ENCODE measurements at places on chromosomes 16 and 17.

- no peak for DNase-seq
These were observed 2.9 kb downstream of the ABI3 start for GRCh38 chr17:49213399-49213798.

GRCh38 chr17:78977681-78977943 lies 2.1 kb downstream of the LGALS3BP start:
- DNase-seq = no peak

GRCh38 chr17:28151001-28151400 lies 108.5 kb downstream of the NLK start:
- DNase-seq = no peak

DNA sequence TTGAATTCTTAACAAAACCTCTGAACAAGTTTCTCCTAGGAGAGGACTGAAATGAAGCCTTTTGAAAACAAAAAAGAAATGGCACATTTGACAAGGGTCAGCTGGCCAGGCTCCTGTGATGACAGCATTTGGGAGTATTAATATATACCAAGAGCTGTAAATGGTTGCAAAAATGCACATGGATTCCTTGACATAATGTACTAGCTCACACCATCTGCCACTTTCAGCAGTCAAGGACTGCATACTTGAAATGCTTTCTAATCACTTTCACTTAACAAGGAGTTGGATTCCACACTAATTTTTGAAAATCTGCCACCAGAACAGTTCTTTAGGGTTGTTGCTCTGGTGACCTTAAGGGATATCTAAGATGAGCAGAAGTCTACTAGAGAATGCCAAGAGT lies 236.7 kb upstream of the TOX3 start:
- DNase-seq = no peak

DNA sequence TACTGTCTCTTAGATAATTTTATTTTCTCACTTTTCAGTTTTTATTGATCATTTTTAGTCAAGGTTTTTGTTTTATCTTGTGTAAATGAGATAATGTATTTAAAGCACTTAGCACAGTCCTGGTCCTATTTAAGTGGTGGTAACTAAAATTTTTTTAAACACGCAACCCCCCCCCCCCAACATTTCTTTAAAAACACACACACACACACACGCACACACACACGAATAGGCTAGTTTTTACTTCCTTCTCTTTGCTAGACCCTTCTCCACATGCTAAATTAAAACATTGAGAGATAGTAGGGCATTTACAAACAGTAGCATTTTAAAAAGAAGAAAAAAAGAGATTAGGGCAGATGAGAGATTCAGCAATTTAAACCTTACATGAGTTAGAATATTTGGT lies 5.0 kb downstream of the NFATC3 start:
- no peak for DNase-seq

DNA sequence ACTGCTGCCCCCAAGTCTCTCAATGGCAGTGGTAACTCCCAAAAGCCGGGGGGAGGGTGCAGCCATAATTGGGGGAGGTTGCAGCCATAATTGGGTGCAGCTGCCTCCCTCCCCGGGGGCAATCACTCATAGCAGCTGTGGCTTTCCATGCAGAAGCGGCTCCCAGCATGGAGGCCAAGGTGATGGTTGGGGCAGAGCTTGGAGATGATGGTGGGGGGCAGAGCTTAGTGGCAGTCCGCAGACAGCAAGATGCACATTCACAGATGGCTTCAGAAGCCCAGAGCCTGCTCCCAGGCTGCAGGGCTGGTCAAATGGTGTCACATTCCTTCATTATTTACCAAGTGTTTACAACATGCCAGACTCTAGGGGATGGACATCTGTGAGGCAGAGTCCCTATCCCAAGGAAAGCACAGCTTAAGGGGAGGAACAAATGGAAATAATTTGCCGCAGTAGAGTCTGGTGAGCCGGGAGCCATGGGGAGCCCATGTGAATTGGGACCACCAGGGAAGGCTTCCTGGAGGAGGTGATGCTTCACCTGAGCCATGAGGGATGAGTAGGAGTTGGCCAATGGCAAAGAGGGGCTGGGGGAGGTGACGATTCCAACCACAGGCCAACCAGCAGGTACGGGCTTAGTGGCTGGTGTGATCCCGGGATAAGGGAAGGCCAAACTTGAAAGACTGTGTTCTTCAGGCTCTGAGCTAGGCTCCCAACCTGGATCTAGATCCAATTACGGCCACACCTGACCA lies 8.1 kb downstream of the DOC2B start:
- no peak for DNase-seq

GRCh38 chr17:39949028-39949427 lies 13.8 kb upstream of the GSDMA start:
- DNase-seq = no peak

- no peak for DNase-seq
These were observed 67.7 kb downstream of the GAS7 start for GRCh38 chr17:10130677-10131076.

DNA sequence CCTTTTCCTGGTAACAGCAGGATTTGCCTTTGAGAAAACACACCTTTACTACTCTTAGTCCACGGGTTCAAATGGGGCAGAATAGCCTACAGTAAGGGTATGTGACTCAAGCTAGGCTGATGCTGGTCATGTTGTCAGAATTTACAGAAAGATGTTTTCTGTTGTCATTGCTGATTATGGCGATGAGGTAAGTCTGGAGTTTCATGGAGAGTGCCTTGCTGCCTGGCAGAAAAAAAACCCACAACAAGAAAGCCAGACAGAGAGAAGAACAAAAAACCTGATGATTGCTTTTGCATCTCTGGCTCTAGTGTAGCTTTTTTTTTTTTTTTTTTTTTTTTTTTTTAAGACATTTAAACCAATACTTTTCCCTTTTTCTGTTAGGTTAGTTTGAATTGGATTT lies 47.9 kb downstream of the SLC6A4 start:
- DNase-seq = no peak

DNA sequence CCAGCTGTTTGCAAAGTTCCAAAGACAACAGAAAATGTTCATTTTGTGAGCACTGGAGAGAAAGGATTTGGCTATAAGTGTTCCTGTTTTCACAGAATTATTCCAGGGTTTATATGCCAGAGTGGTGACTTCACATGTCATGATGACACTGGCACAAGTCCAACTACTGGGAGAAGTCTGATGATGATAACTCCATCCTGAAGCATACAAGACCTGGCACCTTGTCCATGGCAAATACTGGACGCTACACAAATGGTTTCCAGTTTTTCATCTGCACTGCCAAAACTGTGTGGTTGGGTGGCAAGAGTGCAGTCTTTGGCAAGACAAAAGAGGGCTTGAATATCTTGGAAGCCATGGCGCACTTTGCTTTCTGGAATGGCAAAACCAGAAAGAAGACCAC lies 385.0 kb downstream of the CDH11 start:
- no peak for DNase-seq

DNA sequence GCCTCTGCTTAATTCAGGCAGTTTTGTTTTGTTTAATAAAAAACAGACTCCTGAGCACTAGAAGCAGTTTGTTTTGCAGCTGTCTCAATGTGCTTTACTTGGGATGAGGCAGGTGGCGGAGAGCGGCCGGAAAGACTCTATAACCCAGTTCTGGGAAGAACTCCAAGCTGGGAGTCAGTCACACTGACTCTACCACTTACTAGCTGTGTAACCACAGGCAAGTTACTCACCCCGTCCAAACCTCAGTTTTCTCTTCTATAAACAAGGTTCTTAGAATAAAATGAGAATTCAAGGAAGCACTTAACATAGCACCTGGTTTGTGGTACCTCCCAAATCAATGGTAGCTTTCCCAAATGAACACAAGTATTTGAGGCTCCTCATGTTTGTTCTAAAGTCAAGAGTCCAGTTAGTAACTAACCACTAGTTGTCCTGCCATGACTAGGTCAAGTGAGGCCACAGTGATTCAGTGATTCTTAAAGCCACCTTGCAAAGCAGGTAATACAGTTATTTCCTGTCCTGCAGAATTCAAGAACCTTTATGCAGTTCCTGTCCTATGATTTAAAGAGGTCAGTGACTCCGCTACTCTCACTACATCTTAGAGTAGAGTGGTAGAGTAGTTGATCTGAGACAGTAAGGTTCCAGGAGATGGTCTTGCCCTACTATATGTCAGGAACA lies 2.7 kb downstream of the TXNDC17 start:
- DNase-seq = no peak

- no peak for DNase-seq
These were observed 68.7 kb downstream of the TRIM37 start for GRCh38 chr17:59037960-59038359.

- no peak for DNase-seq
These were observed 66.5 kb upstream of the PSMD7 start for GRCh38 chr16:74230126-74230525.
